Activated CD8-positive, alpha-beta T cell treated with anti-CD3 and anti-CD28 coated beads, Interleukin-2, amount 10 ng/mL, durations not matched to agents 7 days and 5 days (primary cell): ENCODE measurements at places on chromosomes 3 and 15.

DNA sequence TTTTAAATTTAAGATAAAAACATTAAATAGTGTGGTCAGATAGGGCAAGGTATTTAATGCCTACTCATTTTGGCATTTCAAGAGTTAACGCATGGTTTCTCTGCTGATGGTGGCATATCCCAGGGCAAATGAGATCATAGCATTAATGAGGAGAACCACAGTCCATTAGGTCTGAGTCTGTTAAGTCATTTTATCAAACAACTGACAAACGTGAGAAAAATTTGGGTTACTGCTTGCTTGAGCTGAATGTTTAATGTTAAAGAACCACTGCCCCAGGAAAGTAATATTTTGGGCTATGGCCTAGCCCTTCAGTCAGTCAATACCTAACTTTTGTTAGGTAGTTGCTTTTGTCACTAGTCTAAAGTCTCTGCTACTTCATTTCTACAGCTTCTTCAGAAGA, 37.9 kb upstream of the SLC2A2 start:
- no peak for DNase-seq

GRCh38 chr15:43918717-43919116, 91.9 kb downstream of the WDR76 start:
- DNase-seq, result no peak

DNA sequence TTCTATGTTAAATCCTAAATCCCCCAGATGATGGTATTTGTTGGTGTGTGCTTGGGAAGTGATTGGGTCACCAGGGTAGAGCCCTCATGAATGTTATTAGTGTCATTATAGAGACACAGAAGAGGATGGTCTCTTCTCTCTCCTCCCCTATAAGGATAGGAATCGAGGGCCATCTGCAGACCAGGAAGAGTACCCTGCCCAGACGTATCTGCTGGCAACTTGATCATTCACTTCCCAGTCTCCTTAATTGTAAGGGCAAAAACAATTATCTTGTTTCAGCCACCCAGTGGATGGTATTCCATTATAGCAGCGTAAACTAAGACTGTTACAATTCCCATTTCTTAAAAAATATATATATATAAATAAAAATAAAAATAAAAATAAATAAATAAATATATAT, 892.2 kb downstream of the SI start:
- no peak for DNase-seq

DNA sequence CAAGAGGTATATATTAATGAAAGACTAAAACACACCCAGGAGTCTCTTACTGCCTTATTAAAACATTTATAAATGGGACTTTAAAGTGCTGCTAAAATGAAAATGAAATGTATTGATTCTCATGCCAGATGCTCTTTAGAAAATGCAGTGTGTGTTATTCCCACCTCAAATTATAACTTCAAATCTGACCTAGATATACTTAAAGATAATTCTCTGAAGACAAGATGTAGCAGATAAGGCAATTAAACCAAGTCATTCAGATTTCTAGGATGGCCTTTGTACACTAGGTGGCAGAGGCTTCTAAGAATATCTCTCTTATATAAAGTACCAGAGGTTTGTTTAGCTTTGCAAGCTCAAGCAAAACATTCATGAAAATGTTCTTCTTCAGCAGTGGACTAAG, 26.9 kb upstream of the GOLGA8B start:
- no peak for DNase-seq

DNA sequence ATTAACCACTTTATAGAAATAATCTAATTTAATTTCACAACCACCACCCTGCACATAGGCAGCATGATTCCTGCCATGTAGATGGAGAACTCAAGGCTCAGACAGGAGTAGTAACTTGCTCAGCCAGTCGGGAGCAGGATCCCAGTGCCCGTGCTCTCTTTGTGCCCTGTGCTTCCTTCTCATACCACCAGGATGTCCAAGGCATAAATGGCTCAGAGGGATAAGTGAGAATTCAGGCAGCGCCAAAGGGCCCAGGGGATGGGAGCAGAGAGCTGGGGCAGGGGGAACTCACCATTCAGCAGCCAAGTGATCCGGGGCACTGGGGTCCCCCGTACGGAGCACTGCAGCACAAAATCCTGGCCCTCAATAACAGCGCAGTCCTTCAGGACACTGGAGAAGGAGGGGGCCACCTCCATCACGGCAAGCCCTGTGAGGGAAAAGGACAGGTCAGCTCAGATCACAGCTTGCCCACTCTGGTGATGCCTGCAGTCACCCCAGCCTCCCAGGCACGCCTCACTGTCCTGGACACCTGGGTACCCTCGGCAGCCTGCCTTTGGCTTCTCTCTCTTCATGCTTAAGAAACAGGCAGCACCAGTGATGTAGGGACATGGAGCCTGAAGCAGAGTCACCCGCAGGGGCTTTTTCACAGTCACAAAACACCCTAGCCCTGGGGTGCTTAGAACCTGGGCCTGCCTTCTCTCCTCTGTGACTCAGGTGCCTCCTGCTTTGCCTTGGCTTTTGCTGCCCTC, 141.0 kb upstream of the HACD2 start:
- DNase-seq, result no peak
